ENCODE measurements at places on chromosomes 3 and 15.

DNA sequence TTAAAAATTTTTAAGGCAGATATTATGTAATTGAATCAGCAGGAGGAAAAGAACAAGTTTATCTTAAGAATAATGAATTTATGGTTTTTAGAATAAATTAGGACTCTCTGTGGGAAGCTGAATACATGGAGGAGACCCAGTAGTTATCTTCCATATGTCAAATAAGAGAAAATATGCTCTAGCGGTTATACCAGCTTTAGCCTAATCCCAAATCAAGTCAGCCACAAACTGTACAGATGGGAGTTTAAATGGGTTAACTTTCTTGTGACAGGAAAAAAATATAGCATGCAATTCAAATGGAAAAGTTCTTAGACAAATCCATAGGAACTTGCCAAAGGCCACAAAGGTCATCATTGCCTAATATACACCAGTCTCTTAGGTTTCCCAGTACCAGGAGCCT, 84.3 kb downstream of the TTBK2 start:
- DNase-seq: no peak

- no peak for DNase-seq
These were observed 283.8 kb downstream of the C3orf38 start for GRCh38 chr3:88433568-88433967.

GRCh38 chr3:117019082-117019713, 309.6 kb downstream of the TUSC7 start:
- no peak for DNase-seq

GRCh38 chr3:29065211-29065785, 215.6 kb upstream of the RBMS3 start:
- peak; percentile 95 for DNase-seq

DNA sequence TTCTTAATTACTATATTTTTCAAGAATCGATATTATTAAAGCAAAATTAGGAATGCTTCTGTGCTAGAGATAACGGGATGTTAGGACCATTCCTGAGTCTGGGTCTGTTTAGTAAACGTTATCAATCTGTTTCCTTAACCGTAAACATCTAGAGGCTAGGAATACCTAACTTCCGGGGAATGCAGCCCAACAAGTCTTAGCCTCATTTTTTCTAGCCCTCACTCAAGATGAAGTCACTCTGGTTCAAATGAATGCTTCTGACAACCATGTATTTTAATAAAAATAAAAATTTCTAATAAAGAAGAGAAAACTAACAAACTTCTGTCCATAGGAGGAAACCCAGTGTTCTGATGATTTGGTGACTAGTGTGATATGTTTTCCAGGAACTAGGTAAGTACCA, 11.1 kb upstream of the SELENOK start:
- no peak for DNase-seq

- DNase-seq: no peak
These were observed 107.9 kb upstream of the ATP10A start for GRCh38 chr15:25971053-25971452.

- no peak for DNase-seq
These were observed 23.8 kb upstream of the TM2D3 start for GRCh38 chr15:101675796-101676582.

GRCh38 chr15:79474252-79474651, 42.1 kb downstream of the MINAR1 start:
- no peak for DNase-seq

DNA sequence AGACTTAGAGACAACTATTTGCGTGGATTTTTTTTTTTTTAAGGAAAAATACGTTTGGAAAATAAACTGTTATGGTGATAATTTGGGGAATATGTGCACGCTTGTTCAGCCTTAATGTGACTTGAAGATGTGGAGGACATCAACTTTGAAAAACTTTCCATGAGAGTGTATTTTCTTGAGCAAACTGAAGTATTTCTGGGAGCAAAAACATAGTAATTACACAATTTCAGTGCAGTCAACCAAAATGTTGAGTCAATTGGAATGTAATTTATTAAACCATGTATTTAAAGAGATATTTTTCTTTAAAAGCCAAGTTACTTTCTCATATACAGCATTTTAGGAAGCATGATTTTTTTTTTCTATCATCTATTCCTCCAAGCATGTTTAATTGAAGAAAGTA, 80.3 kb upstream of the FLNB start:
- DNase-seq: no peak

GRCh38 chr3:160098261-160098908, 109.8 kb downstream of the IL12A start:
- no peak for DNase-seq

DNA sequence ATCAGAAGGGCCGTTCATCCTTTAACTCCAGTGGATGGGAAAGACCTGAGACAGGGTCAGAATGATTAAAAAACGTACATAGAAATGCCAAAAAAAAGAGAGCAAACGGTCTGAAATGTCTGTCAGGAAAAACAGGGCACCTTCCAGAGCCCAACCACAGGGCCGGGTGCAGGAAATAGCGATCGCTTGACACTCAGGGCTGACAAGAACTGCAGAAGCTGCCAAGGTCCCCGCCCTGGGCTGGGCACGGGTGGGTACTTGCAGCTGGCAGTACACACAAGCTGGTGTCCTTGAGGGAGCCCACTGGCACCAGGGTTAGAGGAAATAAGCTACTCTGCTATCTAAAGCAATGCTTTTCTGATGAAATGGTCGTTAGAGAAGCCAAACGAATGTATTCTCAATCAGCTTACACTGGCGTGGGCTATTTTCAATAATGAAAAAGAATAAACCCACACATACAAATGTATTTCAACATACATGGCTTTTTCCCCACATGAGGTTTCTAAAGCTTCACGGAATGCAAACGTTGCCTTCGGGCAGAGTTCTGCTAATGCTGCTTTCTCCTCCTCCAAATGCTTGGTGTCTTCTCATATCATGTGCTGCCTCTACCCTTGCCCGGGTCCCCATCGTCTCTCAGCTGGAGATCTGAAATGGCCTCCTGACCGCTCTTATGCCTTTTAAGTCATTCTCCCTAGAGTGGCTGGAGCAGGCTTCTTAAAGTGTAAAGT, 15.6 kb downstream of the FRMD4B start:
- DNase-seq: no peak

GRCh38 chr3:138768125-138768524, 66.6 kb downstream of the PIK3CB start:
- DNase-seq: no peak

DNA sequence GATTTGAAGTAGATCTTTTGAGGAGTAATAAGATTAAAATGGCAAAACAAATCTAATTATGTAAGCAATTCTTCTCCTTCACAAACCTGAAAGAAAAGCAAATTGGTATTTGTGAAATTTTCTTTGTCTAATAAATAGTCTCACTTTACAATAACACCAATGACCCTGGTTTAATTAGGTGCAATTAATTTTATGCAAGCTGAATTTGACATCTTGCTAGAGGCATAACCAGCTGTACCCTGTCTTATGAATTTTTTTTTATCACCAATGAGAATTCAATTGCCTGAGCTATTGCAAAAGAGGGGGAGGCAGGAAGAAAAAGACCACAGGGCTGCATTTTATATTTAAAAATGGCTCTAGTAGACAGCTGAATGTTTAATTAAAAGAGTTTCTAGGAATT, 113.5 kb upstream of the IL12A start:
- no peak for DNase-seq

DNA sequence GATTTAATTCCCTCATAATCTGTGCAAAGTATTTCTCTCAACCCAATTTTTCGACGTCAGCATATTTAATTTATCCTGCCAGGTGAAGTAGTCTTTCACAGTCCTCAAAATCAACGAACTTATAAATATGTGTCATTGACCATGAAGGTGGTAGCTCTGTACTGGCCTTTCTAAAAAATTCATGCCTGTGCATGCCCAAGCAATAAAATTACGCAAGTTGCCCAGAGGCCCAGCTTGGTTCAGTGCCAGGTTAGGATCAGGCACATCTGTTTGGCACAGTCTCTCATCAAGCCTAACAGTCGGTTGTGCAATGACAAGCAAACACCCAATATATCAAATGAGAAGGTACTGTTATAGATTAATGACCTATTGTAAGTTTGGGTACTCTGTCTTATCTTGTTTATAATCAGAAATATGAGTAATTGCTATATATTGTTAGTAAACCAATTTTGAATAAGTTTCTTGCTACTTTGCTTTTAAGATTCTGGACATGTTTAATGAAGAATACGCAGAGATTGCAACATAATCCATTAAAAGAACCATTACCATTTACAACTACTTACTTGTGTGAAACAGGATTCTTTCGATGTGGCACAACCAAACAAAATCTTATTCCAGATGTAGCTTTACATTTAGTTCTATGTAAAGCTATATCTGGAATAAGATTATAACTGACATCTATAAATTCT, 159.0 kb upstream of the IL12A start:
- DNase-seq: peak; percentile 31

DNA sequence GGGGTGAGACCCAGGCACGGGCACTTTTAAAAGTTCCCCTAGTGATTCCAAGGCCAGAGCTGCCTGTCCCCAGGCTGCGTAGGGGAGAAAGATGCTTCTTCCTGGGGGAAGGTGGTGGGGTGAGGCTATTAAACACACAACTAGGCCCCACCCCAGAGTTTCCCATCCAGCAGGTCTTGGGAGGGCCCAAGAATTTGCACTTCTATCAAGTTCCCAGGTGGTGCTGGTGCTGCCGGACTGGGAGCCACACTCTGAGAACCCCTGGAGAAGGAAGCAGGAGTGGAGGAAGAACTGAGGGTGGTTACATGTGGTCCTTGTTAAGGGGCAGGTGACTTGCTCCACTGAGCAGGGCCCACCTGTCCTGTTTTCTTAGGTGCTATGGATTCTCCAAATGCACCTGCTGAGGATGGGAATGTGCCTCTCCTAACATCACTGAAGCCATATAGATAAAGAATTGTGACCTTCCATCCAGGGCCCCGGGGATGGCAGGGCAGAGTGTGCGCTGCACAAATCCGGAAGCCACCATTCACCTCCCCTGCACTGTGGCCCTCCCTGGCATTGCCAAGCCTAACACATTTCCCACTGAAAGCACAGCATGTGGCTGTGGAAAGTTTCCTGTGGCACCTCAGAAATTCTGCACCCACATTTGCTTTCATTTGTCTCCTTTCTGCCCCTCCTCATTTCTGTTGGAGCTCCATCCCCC, 111.5 kb upstream of the MEF2A start:
- no peak for DNase-seq

DNA sequence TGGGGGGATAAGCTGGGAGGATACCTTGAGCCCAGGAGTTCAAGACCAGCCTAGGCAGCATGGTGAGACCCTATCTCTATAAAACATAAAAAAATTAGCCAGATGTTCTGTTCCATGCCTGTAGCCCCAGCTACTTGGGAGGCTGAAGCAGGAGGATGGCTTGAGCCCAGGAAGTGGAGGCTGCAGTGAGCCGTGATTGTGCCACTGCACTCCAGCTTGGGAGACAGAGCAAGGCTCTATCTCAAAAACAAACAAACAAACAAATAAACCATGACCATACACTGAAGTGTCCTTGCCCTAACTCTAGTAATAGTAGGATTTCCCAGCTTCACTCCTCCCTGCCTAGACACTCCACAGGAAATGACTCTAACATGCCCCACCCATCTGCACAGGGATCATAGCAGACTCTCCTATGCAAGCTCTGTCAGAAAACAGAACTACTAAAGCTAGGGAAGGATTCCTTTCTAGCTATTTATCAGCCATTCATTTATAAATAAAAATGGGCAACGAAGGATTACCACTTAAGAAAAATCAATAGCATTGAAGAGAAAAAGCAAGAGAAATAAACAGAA, 4.6 kb downstream of the ERICH6 start:
- no peak for DNase-seq

- DNase-seq: no peak
These were observed 2.5 kb upstream of the FBN1 start for GRCh38 chr15:48647962-48648361.

GRCh38 chr15:66955001-66955516, 110.3 kb upstream of the SMAD3 start:
- no peak for DNase-seq

- no peak for DNase-seq
These were observed 8.9 kb downstream of the TNFAIP8L3 start for GRCh38 chr15:51085764-51086163.

DNA sequence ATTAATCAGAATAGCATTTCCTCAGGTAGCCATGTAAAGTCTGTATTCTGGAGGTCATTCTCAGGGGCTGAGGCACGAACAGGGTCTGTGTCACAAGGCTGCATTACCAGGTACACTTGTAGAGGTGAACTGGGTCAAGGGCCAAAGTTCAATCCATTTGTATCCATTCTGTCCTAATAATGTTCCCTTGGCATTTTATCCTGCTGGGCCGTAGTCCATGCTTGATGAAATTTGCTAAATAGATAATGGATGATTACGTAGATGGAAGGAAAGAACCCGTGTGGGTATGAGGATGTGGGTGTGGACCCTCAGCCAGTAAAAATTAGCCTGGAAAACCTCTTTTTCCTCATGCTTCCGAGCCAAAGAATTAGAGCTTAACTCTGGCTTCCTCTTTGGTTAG, 785.9 kb downstream of the GRM7 start:
- no peak for DNase-seq

GRCh38 chr3:144763878-144764454, 792.3 kb downstream of the DIPK2A start:
- DNase-seq: no peak

GRCh38 chr3:185727873-185728272, 97.0 kb downstream of the IGF2BP2 start:
- DNase-seq: no peak

DNA sequence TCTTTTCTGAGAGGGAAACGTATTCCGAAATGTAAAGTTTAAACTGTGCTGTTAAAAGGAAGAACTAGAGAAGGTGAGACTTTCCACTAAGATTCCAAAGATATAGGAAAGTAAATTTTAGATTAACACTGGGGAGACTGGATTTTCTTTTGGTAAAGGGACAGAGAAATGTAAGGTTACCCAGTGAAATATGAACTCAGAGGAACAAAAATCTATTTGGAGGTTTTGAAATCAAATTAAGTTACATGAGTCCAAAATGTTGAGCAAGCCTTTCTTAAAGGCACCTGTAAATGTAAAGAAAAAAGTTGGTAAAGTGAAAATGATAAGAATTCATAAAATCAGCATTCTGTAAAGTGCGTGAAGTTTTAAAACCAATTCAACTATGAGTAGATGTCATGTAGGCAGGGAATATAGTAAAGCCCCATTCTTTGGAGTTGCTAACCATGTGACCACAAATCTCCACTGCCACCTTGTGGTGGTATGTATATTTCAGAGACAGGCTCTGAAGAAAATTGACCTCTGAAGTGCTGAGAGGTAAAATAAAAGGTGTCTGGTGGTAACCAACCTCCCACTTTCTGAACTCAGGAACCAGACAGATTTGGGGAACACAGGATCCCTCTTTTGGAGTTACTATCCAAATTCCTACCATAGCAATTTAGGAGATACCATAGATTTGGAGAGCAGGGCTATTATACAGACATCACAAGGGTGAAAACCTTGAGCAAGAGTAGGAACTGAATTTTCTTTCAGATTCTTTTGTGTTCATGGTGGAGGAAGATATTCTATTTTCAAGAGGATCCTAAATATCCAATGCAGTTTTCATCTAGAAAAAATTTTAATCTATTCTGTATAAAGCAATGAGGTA, 215.3 kb downstream of the ROBO2 start:
- peak; percentile 18 for DNase-seq
